Uterine smooth muscle cell (primary cell): ENCODE measurements at places on chromosomes 7 and 10. TPM values are rescaled to one million over a fixed set of nuclear protein-coding genes. Genes with fewer than 3 reads are reported as not detected.

The MACC1 gene
- under 0.01 TPM in 2 replicates for total RNA-seq

The CTNNA3 gene
- total RNA-seq = not detected in 2 replicates

The CLEC5A gene
- total RNA-seq = under 0.01 TPM in 1 of 2 replicates, not detected in the other

The TRIL gene
- total RNA-seq = 0.25 and 0.33 TPM in 2 replicates

The SEMA3A gene
- total RNA-seq = 19.1 and 113 TPM in 2 replicates

The GPR85 gene
- total RNA-seq = 8.6 TPM in 2 replicates

The TRIM74 gene
- not detected in 2 replicates for total RNA-seq

The MOGAT3 gene
- total RNA-seq = not detected in 2 replicates

The PGAM2 gene
- total RNA-seq = 0.33 and 0.37 TPM in 2 replicates

The YAE1 gene
- 32.4 and 38.5 TPM in 2 replicates for total RNA-seq

The SND1 gene
- total RNA-seq = 240 and 241 TPM in 2 replicates

The HERPUD2 gene
- 16.3 and 16.6 TPM in 2 replicates for total RNA-seq

The DOCK1 gene
- 72.8 and 85.2 TPM in 2 replicates for total RNA-seq

The NPVF gene
- not detected in 2 replicates for total RNA-seq

The MRPS24 gene
- 99.5 and 111 TPM in 2 replicates for total RNA-seq

The COBL gene
- total RNA-seq = under 0.01 TPM in 2 replicates

The SORCS1 gene
- not detected in 2 replicates for total RNA-seq

The NXPH1 gene
- total RNA-seq = not detected in 2 replicates

The CYP2C19 gene
- not detected in 2 replicates for total RNA-seq

The H2BK1 gene
- not detected in 2 replicates for total RNA-seq

The MYL10 gene
- not detected in 2 replicates for total RNA-seq

The FOXL3 gene
- not detected in 2 replicates for total RNA-seq

The TRIM73 gene
- 0.55 and 0.62 TPM in 2 replicates for total RNA-seq

The COX15 gene
- total RNA-seq = 33.0 and 38.2 TPM in 2 replicates

The TEX47 gene
- total RNA-seq = not detected in 2 replicates

The ACHE gene
- 0.25 TPM in 1 of 2 replicates, not detected in the other for total RNA-seq

The IDI2 gene
- total RNA-seq = not detected in 2 replicates

The LRRC61 gene
- 1.9 and 2.2 TPM in 2 replicates for total RNA-seq

The SUFU gene
- 2.2 and 2.4 TPM in 2 replicates for total RNA-seq
